Left kidney (tissue), 8 donors: ENCODE measurements at places on chromosomes 5 and 9.

GRCh38 chr5:55222985-55223811 lies 3.9 kb downstream of the MCIDAS start:
- peak; percentile 18 for DNase-seq

- no peak for DNase-seq
These were observed 36.0 kb downstream of the RCL1 start for GRCh38 chr9:4828761-4829160.

- DNase-seq = peak; percentile 31
These were observed 1.1 kb downstream of the CTNNAL1 start for GRCh38 chr9:109012009-109012875.

GRCh38 chr5:6274846-6275543 lies 103.4 kb downstream of the MED10 start:
- no peak for DNase-seq

GRCh38 chr5:7756453-7756852 lies 94.5 kb downstream of the CFAP90 start:
- DNase-seq = peak; percentile 11

DNA sequence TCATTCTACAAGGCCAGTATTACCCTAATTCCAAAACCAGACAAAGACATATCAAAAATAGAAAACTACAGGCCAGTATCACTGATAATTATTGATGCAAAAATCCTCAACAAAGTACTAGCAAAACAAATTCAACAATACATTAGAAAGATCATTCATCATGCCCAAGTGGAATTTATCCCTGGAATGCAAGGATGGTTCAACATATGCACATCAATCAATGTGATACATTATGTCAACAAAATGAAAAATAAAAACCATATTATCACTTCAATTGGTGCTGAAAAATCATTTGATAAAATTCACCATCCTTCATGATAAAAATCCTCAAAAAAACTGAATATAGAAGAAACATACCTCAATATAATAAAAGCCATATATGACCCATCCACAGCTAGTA lies 115.2 kb upstream of the SLC27A6 start:
- DNase-seq = no peak

DNA sequence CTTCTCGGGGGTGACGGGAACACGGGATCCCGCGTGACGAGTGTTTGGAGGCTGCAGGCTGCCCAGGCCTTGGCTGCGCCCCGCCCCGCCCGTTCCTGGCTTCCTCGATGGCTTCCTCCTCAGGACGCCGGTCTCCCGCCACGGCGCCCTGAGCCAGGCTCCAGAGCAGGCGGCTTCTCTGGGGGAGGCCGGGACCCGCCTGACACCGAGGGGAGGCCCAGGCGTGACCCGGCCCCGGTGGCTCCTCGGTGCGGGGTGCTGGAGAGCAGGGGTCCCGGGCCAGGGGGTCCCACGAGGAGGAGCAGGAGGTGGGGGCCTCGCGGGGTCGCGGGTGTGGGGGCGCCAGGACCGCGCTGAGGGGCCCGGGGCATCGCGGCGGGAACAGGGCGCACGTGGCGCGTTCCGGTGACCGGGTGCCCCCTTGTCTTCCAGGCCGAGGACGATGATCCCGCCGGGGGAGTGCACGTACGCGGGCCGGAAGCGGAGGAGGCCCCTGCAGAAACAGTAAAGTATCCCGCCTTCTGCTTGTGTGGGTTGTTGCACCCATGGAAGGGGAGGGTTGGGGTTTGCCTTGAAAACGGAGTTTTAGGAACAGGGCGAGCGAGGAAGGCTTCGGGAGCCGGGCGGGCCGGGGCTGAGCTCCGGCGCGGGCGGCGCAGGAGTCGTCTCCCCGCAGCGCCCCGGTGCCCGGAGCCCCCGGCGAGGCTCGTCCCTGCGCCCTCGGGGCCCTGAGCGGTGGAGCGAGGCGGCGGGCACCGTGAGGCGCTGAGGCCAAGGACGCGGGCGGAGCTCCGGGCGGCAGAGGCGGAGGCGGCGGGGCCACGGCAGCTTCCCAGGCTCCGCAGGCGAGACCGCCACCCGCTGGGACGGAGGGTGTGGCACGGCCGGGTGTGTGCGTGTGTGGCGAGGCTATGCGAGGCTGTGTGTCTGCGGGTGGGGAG lies 22.2 kb downstream of the AHRR start:
- DNase-seq = no peak

GRCh38 chr5:52771343-52772039 lies 16.2 kb upstream of the ITGA1 start:
- DNase-seq = no peak

DNA sequence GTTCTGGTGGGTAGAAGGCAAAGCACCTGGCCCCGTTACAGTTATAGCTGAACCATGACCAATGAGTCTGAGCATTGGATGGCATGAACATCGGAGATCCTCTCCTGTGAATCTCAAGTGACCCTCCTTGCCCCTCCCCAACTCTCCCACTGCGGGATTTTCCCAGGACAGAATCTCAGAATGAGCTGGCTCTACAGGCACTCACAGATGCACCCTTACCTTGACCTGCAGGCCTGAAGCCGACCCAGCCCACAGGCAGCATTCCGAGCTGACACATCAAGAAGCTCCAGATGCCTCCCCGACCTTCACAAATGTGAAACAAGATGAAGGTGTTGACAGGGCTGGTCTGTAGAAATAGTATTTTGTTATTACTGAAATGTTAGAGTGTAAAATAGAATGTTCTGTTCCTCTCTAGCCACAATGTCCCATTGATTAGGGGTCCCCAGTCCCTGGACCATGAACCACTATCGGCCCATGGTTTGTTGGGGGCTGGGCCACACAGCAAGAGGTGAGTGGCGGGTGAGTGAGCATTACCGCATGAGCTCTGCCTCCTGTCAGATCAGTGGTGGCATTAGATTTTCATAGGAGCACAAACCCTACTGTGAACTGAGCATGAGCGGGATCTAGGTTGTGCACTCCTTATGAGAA lies 263.4 kb downstream of the AUH start:
- DNase-seq = no peak

GRCh38 chr5:96337048-96337781 lies 95.8 kb downstream of the PCSK1 start:
- no peak for DNase-seq

DNA sequence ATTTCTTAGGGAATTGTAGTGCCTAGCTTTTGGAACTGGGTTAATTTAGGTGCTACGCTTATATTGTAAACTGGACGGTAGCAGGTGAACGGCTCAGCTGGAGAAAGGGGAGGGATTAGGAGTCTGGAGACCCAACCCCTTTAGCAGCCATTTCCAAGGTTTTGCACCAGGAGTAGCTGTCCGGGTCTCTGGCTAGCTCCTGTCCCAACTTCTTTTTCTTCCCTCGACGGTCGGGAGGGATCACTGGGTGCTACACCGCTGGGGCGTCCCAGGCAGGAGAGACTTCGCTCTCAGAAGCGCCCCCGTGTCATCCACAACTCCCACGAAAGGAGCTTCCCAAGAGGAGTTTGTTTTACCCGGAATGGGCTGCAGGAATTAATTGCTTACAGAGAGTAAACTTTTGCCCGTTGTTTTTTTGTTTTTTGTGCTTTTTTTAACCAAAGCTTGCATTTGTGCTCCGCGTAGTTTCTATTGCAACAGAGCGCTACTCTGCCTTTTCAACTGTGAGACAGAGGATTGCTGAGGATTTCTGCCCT lies 1640.9 kb upstream of the C9orf72 start:
- DNase-seq = peak; percentile 72

DNA sequence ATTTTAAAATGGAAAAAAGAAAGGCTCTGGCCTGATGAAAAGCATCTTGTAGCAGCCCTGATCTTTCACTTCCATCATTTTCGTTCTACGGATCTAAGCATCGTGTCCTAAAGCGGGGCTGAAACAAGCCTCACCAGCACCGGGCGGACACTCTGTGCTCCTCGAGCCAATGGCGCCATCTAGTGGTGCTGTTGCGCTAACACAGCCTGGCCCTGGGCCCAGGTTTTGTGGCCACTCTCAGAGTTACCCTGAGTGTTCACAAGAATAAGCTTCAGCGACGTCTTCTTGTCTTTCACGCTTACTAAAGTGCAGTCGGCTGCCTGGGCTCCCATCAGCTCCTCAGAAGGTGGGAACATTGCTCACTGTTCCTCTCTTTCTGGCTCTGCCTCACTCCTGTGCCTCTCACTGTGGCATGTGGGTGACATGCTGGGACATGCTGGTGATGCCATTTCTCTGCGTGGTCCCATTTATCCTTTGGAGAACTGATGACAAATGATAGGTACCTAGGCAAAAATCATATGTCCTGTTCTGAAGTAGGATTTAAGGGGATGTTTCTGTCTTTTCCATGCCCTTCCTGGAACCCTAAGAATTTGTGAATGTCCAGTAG lies 32.7 kb downstream of the DMRT3 start:
- peak; percentile 83 for DNase-seq

GRCh38 chr5:50962934-50963872 lies 296.8 kb downstream of the PARP8 start:
- DNase-seq = no peak

- no peak for DNase-seq
These were observed 123.1 kb upstream of the PAPPA start for GRCh38 chr9:116030517-116030916.

GRCh38 chr9:38344566-38345324 lies 47.8 kb upstream of the ALDH1B1 start:
- DNase-seq = no peak

GRCh38 chr5:144088206-144089064 lies 82.0 kb downstream of the YIPF5 start:
- DNase-seq = peak; percentile 40

DNA sequence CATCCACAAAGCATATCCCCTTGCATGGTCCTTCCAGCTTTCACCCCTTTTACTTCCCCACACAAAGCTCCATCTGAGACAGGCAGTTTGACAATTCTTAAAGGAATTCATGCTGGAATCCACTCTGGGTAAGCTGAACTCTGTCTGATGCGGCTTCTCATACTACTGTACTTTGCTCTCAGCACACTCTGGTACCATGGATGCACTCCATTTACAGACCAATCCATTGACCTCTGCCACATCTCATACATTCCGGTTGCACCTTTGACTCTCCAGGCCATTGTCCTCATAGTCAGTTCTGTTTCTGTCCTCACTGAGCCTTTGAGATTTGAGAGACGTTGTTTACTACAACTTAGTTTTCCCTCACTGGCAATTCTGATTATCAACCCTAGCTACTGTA lies 12.2 kb downstream of the SPATA9 start:
- no peak for DNase-seq

- DNase-seq = no peak
These were observed 219.0 kb downstream of the AOPEP start for GRCh38 chr9:94945197-94946144.

DNA sequence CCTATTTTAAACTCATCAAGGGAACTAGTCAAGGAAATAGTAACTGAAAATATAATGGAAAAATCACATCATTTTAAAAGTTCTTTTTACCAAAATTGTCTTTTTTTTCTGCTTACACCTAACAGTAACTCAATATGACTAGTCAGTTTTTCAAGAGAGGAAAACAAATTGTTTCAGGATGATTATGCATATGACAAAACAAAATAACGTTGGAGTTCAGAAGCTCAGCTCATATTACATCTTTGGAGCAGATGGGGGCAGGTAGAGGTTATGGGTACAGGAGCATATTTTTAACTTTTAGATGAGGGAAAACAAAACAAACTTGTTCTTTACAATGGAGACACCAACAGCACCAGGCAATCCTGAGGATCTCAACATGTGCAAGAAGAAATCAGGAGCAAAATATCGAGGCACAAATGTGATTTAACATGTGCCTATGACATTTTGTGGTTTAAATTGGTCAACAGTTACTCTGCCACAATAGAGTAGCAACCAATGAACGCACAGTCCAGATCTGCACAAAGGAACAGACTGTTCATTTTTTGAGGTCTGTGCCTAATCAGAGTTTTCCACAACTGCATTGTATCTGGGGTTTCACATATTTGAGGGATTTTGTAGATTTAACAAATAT lies 659.0 kb downstream of the ANXA1 start:
- DNase-seq = no peak

DNA sequence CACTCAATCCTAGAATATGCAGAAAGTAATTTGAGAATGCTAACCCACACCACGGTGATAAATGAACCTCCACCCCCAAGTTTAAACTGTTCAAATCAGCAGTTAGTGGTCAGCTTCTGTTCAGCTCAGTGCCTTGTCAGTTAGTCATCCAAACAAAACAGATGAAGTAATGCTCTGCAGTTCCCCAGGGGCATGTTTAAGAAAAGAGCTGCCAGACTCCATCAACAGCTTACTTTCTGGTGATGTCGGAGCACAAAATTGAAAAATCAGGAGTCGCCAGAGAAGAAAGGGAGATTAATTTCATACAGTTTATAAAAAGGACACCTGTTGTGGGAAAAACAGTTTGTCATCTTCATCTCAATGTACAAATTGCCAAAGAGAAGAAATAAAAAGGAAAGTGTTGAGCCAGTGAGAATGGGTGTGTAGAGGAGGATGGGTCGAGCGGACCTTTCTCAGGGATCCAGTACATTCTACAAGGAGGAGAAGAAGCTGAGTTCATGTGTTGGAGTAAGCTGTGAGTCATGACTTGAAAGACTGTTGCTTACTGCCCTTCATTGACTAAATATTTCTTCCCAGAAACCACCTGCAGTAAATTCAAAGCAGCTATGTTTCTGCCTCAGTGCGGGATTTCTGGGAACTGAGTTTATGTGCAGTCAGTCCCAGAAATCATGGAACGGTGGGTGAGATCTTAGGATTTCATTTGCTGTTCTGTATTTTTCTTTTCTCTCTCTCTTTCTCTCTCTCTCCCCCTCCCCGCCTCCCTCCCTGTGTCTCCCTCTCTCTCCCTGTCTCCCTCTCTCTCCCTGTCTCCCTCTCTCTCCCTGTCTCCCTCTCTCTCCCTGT lies 13.7 kb downstream of the TRIO start:
- DNase-seq = no peak

DNA sequence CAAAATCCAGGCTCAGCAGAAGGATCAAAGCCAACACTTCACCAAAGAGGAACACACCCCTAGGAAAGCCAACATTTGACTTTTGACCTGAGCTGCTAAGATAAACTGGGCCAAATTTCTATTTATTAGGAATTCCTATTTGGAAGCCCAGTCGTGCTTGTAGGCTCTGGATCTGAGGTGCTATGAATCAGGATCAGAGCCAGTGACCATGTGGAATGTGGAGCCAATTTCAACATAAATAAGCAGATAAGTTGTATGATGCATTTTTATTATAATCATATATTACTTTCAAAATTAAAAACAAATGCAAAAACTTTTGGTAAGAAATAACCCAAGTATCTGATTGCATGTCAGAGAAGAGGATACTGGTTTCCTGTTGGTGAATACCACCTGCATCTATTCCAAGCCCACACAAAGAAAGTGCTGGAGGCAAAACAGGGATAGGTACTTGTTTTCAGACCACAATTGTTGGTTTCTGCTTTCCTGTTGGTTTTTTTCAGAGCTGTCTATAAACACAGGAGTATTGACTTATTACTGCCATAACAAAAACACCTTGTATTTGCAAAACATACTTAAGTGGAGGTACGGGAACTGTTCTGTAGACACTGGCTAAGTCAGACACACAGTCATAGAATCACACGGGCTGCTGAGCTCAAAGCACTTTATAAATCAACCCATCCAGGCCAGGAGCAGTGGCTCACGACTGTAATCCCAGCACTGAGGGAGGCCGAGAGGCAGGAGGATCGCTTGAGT lies 52.8 kb downstream of the ARL15 start:
- DNase-seq = no peak

DNA sequence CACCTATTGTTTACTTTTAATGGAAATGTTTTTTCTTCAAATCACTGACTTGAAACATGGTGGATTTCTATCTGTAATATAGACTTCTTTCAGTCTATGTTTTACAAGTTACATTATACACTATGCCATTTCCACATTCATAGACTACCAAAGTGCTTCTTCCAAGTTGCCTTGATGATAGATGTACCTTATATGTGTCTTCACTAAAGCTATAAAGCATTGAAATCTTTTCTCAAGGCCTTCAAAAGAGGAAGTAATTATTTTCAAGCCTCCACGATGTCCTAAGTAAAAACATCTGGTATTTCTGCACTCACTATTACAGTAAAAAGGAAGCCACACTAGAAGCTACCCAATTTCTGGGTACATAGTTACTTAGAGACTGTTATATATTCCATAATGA lies 113.3 kb downstream of the FGF10 start:
- DNase-seq = no peak
